ENCODE measurements at places on chromosomes 11 and 22.

DNA sequence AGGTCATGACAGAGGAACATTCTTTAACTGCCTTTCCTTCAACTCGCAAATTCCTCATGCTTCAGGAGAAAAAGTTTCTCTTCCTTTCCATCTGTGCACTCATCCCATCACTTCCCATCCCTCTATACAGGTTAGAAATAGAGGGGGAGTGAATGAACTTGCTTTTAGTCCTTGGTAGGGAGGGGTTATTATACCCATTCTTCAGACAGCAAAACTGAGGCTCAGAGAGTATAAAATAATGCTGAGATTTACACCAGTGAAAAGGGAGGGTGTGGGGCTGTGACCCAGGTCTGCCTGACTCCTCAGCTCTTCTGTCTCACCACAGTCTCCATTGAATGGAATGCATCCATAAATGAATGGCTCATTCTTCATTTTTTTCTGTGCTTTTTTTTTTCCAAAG lies 109.4 kb upstream of the RCN1 start:
- no peak for DNase-seq

GRCh38 chr11:76791861-76792260 lies 8.7 kb downstream of the TSKU start:
- no peak for DNase-seq

- DNase-seq = no peak
Observed at GRCh38 chr22:28999510-28999909, 62.1 kb downstream of the C22orf31 start.

- peak; percentile 64 for DNase-seq
Observed at GRCh38 chr22:46803031-46803880, 40.8 kb downstream of the TBC1D22A start.

DNA sequence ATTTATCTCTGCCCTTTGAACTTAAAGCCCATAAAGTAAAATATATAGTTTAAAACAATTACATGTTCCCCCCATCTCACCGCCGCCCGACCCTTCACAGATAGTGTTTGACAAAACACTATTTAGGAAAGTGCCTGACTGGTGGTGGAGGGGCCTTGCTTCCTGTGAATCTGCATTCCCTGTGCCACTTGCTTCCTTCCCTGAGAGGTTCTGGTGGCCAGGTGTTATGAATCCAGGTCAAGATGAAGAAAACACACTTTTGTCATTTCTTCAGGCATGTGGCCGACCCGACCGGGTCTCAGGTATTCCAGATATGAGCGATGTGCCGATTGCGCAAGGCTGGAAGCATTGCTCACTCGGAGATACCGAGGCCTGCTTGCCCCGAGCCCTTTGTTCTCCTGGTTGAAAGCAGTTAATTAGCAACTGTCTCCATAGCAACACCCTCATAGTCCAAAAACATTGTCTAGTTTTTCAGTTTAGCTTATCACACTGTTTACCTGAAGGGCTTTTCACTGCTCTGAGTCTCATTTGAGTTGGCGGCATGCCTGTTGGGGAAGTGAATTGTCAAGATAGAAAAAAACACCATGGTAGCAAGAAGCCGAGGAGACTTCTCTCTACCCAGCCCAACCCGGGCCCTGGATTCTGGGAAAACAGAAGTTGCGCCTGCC lies 128.3 kb downstream of the TEAD1 start:
- peak; percentile 62 for DNase-seq

GRCh38 chr22:28903729-28904128 lies 20.4 kb downstream of the ZNRF3 start:
- DNase-seq = no peak

DNA sequence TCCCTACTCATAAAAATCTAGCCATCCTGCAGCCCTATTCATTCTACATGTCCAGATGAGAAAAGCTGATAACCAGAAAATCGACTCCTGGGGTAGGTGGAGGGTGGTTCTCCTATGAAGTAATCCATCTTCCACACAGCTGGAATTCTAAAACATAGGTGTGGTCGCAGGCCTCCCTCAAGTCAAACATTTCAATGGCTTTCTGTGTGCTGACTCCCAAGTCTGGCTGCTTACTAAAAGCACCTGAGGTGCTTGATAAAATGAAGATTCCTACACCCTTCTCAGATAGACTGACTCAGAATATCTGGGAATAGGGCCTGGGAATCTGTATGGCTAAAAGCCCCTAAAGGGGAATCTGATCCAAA lies 26.1 kb downstream of the IRAG1 start:
- peak; percentile 11 for DNase-seq

DNA sequence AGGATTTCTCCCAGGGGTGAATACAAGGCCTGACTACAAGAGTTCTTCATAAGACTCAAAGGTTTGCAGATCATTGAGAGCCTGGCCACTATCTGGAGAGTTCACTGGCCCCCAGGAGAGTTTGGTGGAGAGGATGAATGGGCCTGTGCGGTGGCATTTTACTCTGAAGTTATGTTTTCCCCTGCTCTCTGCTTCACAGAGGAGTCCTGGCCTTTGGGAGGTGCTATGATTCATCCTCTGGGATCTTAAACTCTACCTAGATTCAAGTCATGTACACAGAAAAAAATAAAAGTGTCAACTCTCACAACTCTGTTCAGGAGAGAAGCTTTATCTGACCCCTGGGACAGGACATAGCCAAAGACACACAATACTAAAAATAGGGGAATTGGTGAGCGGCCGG lies 159.1 kb upstream of the CARD18 start:
- DNase-seq = no peak

DNA sequence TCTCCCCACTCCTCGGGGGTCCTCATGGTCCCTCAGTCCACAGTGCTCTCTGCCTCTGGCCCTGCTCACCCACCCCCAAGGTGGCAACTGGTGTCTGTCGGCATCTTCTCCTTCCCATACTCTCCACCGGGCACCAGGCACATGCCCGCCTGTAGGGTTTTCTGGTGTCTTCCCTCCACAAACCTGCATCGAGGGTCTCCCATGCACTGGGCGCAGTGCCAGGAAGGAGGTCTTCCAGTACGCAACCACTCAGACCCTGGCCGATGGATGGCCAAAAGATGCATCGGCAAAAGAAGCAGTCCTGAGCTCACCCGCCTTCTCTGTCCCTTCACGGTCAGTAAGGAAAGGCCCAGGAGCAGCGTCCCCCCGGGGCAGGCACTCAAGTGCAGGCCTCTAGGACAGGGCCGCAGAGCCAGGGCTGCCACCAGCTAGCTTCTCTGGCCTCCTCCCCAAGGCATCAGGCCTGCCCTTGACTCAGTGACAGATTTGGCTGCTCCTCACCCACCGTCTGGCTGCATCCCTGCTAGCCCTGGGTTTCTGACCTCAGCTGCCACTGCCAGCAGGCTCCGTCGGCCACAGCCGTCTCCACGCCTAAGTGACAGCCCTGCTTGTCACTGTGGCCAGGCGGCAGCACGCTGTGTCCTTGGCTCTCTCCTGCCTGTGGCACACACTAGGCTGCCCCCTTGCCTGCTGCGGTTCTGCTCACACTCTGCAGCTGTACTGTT lies 32.1 kb upstream of the IGSF9B start:
- no peak for DNase-seq

DNA sequence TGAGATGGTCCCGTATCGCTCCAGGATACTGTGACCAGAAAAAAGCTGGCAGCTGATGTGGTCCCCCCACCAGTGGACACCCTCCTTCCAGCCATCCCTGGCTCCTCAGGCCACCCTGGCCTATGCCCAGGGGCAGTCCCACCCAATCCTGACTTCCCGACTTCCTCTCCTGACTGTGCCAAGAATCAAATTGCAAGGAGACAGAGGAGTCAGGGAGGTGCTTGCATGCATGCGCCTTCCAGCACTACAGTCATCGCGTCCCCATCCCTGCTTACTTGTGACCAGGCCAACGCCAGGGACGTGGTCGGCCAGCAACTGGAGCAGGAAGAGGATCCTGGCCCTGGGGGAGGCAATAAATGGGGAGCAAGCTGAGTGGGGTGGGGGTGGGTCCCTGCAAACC lies 3.6 kb upstream of the FREY1 start:
- DNase-seq = no peak

- no peak for DNase-seq
Observed at GRCh38 chr11:130094614-130095013, 24.9 kb downstream of the APLP2 start.

DNA sequence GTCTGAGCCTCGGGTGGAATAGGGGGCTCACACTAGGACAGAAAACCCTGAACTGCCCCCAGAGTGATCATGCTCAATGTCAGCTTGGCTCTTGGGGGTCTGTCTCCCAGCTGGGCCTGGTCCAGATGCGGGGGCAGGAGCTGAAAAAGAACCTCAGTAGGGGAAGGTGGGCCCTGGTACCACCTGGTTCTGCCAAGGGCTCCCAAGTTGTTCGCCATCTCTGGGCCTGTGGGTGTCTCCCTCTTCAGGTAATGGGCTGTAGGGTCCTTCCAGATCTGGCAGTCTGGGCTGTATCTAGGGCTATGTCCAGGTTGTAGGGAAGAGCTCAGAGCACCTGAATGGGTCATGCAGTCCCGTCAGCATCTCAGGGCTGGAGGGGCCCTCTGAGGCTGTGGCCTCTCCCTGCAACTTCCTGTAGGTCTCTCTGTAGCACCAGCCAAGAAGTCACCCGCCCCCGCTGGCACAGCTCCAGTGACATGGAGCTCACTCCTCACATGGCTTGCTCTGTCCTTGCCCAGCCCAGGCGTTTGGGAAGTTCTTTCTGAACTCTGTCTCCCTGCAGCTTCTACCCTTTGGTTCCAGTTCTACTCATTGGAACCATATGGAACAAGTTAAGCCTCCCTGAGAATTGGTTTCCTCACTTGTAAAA lies 33.0 kb upstream of the SOX10 start:
- no peak for DNase-seq

- no peak for DNase-seq
Observed at GRCh38 chr22:50009765-50010675, 2.5 kb downstream of the IL17REL start.

DNA sequence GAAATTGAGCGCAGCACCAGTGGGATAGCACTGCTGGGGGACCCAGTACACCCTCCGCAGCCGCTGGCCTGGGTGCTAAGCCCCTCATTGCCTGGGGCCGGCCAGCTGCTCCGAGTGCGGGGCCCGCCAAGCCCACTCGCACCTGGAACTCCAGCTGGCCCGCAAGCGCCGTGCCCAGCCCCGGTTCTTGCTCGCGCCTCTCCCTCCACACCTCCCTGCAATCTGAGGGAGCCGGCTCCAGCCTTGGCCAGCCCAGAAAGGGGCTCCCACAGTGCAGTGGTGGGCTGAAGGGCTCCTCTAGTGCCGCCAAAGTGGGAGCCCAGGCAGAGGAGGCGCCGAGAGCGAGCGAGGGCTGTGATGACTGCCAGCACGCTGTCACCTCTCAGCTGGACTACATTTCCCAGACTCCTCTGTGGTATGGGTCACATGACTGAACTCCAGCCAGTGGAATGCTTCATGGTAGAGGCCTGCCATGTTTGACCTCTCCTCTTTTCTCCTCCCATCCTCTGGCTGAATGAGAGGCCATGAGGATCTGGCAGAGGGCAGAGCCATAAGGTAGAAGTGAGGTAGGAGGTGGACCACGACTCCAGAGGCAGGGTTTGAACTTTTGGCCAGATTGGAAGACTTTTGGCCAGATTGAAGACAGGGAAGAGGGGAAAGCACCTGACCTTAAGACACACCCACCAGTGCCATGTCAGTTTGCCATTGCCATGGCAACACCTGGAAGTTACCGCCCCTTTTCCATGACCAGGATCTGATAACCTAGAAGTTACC lies 6.2 kb downstream of the MRGPRD start:
- no peak for DNase-seq

DNA sequence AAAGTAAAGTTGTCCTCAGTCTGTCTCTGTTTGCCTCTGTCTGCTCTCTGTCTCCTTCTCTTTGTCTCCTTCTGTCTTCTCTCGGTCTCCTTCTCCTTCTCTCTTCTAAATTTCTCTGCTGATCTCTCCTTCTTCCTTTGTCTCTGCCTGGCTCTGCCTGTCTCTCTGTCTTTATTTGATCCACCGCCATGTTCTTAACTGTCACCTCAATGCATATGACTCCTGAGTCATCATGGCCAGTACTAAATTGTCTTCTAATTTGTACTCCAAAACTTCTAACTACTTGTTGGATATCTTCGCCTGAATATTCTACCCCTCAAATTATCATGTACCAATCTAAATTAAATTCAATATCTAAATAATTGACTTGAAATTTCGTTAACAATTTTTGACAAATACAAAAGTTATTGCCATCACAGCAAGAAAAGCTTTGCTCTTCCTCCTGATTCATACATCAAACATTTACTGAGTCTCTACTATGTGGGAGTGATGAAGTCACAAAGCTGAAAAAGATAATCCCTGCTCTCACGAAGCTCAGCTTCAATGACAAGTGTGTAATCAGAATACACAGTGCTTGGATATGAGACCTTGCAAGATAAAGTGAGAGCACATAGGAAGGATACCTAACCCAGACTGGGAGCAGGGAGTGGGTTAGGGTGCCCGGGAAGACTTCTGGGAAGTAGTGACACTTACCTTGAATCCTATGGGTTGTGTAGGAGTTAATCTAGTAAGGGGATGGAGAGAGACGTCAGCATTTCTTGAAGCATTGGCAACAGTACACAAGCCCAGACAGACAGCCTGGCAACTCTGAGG lies 193.0 kb downstream of the MAML2 start:
- no peak for DNase-seq

DNA sequence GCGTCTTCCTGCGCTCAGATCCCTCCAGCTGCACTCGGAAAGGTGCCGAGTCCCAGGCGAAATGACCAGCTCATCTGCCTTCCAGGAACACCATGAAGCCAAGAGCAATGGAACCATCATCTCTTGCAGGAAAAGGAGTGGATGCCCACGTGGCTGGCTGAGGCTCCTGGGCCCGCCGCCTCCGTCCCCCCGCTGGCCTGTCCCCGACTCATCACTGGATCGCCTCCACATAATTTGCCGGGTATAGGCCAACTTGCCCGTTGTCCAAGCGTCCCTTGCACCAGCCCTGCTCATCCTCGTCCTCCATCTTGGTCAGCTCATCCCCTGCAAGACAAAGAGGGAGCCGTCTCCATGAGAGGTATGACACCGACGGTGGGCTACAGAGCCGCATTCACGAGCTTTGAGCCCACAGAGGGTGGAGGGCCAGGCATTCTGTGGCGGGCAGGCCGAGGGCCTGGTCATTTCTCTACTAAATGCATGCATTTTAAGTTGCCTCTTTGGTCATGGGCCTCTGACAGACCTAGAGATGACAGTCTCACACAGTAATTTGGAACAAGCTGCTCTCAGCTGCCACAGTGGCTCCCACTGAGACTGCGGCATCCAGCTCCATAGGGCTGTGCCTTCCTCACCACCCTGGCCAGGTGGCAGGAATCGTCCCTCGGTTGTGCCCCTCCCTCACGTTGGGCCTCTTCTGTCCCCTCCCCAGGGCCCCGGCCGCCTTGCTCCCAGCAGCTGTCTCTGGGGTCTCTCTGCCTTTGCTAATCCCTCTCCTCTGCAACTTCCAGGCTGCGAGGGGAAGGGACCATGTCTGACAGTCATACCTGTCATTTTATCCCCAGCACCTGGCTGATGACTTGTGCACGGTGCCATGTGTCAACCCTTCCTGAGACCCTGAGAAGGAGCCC lies 14.3 kb upstream of the ARFGAP3 start:
- DNase-seq = no peak

GRCh38 chr22:26565181-26565580 lies 24.8 kb downstream of the TPST2 start:
- DNase-seq = no peak

GRCh38 chr11:63558459-63559157 lies 4.6 kb downstream of the PLAAT2 start:
- DNase-seq = no peak
